SJCRH30 (cell line): ENCODE measurements at places on chromosomes 7 and 10. TPM values are rescaled to one million over a fixed set of nuclear protein-coding genes. Genes with fewer than 3 reads are reported as not detected.

DNA sequence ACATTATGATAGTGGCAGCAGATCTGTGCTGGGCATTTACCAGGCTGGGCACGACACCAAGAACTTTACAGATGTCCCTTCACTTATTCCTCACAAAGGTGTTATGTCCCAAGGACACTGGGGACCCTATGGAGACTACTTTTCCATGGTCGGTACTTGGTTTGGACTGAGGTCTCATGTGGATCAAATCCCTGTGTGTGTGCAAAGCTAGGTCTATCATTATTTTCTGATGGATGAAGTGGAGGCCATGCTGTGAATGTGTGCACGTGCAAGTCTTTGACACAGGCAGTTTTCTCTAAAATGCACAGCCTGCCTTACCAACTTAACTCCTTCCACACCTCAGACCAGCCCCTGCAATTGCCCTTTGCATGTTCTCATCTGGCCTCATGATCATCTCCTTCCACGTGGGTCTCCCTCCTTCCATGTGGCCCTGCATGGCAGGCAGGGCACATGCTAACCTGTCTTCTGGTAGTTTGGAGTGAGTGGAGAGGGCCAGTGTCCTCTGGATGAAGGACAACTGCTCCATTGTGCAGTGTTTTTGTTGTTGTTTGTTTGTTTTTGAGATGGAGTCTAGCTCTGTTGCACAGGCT, 16.0 kb upstream of the ZNF273 start:
- no peaks in the 10 kb centered on the region for H3K36me3 ChIP-seq
- H3K4me3 ChIP-seq, result no peak overlapping the region
- no peak overlapping the region for H3K27ac ChIP-seq
- no peaks in the 10 kb centered on the region for H3K4me1 ChIP-seq
- no peak for DNase-seq

ARMC3 gene
- not detected in 2 replicates for total RNA-seq

DNA sequence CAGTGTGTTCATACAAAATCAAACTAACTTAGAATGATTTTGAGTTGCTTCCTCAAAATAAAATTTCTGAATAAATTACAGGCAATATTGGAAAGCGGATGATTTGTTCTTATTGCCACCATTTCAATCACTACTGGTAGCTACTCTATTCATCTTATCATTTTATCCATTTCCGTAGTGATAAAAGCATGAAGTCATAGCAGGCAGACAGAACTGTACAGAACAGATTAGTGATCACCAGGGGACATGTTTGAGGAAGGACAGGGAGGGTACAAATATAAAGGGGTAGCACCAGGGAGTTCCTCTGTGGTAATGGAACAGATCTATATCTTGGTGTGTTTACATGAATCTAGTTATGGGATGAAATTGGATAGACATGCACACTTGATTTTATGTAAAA, 138.5 kb downstream of the WNT2 start:
- H3K4me1 ChIP-seq, result peaks cover 6% of the 10 kb centered on the region
- no peak for DNase-seq
- H3K27me3 ChIP-seq, result no peaks in the 10 kb centered on the region
- H3K36me3 ChIP-seq, result peaks cover 2% of the 10 kb centered on the region; the same call in 1 of the 2 replicates
- no peak overlapping the region for H3K4me3 ChIP-seq

GPR26 gene
- total RNA-seq, result not detected in 2 replicates

GRCh38 chr7:96084881-96085553, 236.9 kb downstream of the SLC25A13 start:
- no peak for DNase-seq
- H3K27me3 ChIP-seq, result no peaks in the 10 kb centered on the region
- no peaks in the 10 kb centered on the region for H3K4me1 ChIP-seq
- no peaks in the 10 kb centered on the region; the same call in 1 of the 2 replicates for H3K36me3 ChIP-seq
- no peak overlapping the region for H3K4me3 ChIP-seq

CYP26C1 gene
- total RNA-seq, result not detected in 2 replicates

DNA sequence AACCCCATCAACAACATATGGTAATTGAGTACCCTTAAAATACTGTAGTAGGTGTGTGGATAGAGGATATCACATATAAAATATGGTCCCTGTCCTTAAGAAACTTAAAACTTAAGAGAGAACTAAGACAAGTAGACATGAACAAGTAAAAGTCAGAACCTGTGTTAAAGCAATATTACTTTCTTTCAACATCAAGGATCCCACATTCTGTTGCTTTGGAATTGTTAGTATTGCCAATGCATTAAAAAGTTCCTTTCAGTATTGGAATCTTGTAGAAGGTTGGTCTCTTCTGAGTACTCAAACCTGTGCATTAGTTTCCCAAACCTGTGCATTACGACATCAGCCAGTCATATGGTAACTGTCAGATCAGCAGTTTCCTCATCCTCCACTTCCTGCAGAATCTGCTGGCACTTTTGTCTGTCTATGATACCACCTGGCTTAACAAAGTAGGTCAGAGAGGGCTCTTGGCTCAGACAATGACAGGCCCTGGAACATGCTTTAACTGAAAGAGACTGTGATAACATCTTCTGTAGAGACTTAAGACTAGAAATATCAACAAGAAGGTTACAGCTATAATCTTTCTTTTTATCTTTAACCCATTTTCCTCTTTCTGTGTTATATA, 56.5 kb downstream of the CCDC71L start:
- H3K4me3 ChIP-seq, result no peak overlapping the region
- H3K4me1 ChIP-seq, result no peaks in the 10 kb centered on the region
- H3K27ac ChIP-seq, result no peak overlapping the region
- H3K27me3 ChIP-seq, result no peaks in the 10 kb centered on the region; the same call in 1 of the 2 replicates
- H3K36me3 ChIP-seq, result no peaks in the 10 kb centered on the region

STEAP2 gene
- 0.08 and 0.10 TPM in 2 replicates for total RNA-seq

DNA sequence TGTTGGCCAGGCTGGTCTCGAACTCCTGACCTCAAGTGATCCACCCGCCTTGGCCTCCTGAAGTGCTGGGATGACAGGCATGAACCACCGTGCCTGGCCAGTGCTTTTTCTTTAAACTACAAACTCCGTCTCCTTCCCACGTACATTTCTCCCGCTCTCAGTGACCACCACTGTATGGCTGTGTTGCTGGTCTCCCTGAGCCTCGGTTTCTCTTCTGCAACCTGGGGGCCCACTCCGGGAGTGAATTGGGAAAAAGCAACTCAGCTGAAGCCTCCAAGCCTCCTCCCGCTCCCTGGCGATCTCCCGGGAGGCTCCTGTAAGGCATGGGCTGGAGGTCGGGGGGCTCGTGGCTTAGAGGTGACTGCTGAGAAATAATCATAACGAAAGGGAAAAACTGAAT, 136.3 kb downstream of the ELFN1 start:
- H3K27ac ChIP-seq, result no peak overlapping the region
- peaks cover 8% of the 10 kb centered on the region; the same call in 1 of the 2 replicates for H3K4me1 ChIP-seq
- H3K36me3 ChIP-seq, result no peaks in the 10 kb centered on the region
- no peak for DNase-seq
- no peak overlapping the region for H3K4me3 ChIP-seq
- no peaks in the 10 kb centered on the region for H3K27me3 ChIP-seq

FEZF1 gene
- total RNA-seq, result not detected in 2 replicates

DNA sequence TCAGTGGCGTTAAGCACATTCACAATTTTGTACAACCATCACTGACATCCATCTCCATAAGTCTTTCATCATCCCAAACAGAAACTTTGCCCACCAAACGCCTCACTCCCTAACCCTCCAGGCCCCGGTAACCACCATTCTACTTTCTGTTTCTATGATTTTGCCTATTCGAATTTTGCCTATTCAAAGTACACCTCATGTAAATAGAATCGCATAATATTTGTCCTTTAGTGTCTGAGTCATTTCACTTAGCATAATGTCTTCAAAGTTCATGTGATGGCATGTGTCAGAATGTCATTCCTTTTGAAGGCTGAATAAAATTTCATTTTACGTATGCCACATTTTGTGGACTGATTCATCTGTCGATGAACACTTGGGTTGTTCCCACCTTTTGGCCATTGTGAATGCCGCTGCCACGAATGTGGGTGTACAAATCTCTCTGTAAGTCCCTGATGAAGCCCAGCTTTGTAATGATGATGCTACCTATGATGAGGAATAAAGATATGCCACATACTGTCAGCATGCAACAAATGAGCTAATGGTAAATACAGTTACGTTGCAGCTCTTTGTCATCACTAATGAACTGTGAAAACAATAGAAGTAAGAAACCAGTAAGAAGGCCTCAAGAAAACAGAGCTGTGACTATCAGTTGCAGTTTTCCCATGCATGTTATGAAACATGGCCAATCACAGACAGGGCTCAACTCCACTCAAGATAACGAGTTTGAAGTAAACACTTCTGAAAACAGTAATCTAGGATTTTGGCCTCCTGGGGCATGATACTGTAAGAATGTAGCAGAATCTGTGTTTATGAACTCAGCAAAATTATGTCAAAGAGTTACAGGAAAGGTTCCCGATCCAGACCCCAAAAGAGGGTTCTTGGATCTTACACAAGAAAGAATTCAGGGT, 120.0 kb downstream of the ADAM12 start:
- H3K4me3 ChIP-seq, result no peak overlapping the region
- H3K36me3 ChIP-seq, result no peaks in the 10 kb centered on the region
- DNase-seq, result no peak
- no peak overlapping the region for H3K27ac ChIP-seq
- H3K4me1 ChIP-seq, result no peaks in the 10 kb centered on the region

DNA sequence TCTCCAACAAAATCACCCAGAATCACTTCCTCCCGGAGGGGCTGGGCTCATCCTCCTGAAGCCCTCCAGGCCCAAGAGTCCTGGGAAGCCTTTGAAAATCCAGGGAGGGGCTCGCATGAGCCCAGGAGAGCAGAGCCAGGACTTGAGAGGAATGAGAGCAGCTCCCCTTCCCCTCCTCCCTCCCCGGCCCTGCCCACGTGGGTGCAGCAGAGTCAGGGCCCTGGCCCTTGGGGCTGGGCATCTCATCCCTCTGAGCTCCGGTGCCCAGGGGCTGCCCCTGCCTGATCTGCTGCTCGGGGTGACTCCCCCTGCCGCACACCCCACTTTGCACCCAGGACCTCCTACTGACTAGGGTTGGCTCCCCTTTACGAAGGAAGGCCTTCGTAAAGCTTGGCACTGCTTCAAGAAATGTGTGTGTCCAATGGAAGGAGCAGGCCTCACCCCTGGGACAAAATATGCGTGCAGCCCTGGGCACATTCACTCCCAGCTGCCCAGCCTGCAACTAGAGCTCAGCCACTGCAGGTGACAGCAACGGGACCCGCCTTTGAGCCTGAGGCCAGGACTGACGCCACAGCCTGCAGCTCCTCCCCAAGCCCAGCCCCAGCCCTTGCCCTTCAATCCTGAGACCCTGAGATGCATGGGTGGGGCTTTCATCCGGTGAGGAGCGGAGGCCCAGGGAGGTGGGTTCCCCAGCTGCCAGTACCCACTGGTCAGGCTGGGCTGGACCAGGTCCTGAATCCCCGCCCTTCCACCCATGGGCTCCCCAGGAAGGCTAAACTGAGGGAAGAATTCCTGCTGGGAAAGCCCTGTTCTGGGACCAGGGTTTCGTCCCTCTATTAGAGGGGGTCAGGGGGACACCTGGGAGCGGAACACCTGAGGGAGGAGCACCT, 21.8 kb downstream of the PWWP2B start:
- no peak overlapping the region for H3K27ac ChIP-seq
- H3K27me3 ChIP-seq, result no peaks in the 10 kb centered on the region
- no peak for DNase-seq
- H3K36me3 ChIP-seq, result no peaks in the 10 kb centered on the region

LEP gene
- total RNA-seq, result not detected in 2 replicates

DNA sequence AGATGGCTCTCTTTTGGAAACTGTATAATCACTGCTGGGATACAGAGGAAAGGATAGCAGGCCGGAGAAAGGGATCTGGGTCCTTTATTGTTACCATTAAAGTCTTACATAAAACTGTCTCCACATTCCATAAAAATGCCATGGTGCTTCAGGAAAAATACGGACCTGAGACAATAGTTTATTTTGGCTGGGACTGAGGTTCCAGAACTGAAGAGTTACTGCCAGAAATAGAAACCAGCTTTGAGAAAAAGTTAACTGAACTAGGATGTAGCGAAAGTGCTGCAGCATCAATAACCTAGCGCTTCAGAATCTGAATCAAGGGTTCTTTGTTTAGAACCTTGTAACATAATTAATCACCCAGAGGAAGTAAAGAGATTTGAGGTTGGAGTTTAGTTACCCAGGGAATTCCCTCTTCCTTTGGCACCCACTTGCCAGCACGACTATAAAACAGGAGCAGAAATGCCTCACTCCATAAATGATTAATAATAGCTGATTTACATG, 38.0 kb downstream of the MEOX2 start:
- H3K27me3 ChIP-seq, result no peaks in the 10 kb centered on the region
- H3K4me1 ChIP-seq, result no peaks in the 10 kb centered on the region; the same call in 1 of the 2 replicates
- H3K4me3 ChIP-seq, result no peak overlapping the region
- no peaks in the 10 kb centered on the region for H3K36me3 ChIP-seq
- H3K27ac ChIP-seq, result no peak overlapping the region

GRCh38 chr7:155979566-155979965, 167.3 kb upstream of the SHH start:
- no peak overlapping the region for H3K4me3 ChIP-seq
- H3K36me3 ChIP-seq, result no peaks in the 10 kb centered on the region
- H3K27me3 ChIP-seq, result peaks cover 20% of the 10 kb centered on the region
- no peak overlapping the region for H3K27ac ChIP-seq

DNA sequence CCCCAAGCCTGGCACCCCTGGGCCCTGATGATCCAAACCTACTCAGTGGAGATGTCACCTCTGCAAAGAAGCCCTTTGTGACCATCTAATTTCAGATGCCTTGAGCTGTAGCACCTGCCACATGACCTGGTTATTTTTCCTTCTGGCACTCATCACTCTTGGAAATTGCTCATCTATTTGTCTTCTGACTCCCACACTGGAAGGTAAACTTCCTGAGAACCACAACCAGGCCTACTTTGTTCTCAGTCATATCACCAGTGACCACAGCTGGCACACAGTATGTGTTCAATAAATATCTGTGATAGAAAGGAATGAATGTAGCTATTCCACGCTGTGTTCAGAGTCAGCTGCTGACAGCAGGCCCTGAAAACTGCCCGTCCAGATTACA, 97.1 kb downstream of the SH3PXD2A start:
- no peak overlapping the region for H3K27ac ChIP-seq
- H3K36me3 ChIP-seq, result no peaks in the 10 kb centered on the region
- no peak for DNase-seq
- no peaks in the 10 kb centered on the region; the same call in 1 of the 2 replicates for H3K4me1 ChIP-seq
- no peaks in the 10 kb centered on the region for H3K27me3 ChIP-seq
- H3K4me3 ChIP-seq, result no peak overlapping the region

TUBAL3 gene
- not detected in 2 replicates for total RNA-seq

SH2D4B gene
- total RNA-seq, result not detected in 2 replicates
